ENCODE measurements at places on chromosomes 5 and 9.
A peak's percentile ranks its signal among the peaks of the same experiment; 100 is the strongest.

- no peak for DNase-seq
These were observed 1.7 kb downstream of the PTAR1 start for GRCh38 chr9:69757996-69758675.

GRCh38 chr9:79289856-79290255, 281.9 kb upstream of the TLE4 start:
- DNase-seq = no peak

DNA sequence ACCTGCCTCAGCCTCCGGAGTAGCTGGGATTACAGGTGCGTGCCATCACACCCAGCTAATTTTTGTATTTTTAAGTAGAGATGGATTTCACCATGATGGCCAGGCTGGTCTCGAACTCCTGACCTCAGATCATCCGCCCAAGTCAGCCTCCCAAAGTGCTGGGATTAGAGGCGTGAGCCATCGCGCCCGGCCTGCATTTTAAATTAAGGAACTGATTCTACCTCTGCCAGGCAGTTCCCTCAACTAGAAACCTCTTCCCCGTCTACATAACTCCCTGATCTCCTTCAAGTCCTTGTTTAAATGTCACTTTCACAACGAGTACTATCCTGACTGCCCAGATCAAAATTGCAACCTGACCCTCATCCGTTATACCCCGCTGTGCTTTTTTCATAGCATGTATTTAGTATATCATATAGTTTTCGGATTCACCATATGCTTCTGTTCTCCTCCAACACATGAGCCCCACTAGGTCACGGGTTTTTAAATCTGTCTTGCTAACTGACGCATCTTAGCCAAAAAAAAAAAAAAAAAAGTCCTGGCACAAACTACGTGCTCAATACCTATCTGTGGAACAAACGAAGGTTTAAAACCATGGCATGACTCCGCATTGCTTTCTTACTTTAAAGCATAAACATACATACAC, 858 bp upstream of the SOWAHA start:
- no peak for DNase-seq

- DNase-seq = no peak
These were observed 124.2 kb upstream of the TNPO1 start for GRCh38 chr5:72692231-72692637.

- no peak for DNase-seq
These were observed 4.8 kb upstream of the ALDH1B1 start for GRCh38 chr9:38387751-38388150.

DNA sequence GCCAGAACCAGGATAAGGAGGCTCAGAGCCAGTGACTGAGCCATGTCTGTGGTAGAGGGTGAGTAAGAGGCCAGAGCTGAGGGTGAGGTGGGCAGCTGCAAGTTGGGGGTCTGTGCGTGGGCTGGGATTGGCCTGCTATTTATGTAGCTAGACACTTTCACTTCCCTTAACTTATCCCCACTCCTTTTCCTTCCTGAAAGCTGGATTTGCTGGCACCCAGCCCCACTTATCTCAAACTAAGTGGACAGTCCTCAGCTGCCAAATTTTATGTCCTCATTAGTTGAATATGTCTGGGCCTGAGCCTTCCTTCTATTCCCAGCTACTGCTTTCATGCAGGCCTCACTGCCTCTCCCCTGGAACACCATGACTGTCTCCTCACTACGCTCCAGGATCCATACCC, at the start of gene CCL21:
Gene CCL21, minus strand, starts transcription at position 114 of the 400 bp plus-strand sequence. Its CDS starts 70 bp downstream, at position 44.
- DNase-seq = no peak

DNA sequence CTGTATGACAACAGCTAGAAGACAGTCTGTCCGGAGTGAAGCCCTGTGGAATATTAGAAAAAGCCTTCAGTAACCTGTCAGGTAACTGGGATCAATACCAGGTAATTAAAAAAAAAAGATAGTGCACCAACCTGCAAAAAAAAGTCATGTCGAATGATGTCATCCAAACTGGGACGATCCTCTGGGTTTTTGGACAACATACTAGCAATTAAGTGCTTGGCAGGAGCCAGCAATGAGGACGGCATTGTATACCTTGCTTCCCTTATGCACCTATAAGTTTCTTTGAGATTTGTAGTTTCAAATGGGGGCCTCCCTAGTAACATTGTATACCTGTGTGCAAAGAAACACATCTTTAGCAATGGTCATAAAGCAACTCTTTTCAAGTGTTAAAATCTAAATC, 2.8 kb downstream of the PLK2 start:
- no peak for DNase-seq

- peak; percentile 18 for DNase-seq
These were observed 8.4 kb downstream of the TGFBI start for GRCh38 chr5:136037001-136037705.

DNA sequence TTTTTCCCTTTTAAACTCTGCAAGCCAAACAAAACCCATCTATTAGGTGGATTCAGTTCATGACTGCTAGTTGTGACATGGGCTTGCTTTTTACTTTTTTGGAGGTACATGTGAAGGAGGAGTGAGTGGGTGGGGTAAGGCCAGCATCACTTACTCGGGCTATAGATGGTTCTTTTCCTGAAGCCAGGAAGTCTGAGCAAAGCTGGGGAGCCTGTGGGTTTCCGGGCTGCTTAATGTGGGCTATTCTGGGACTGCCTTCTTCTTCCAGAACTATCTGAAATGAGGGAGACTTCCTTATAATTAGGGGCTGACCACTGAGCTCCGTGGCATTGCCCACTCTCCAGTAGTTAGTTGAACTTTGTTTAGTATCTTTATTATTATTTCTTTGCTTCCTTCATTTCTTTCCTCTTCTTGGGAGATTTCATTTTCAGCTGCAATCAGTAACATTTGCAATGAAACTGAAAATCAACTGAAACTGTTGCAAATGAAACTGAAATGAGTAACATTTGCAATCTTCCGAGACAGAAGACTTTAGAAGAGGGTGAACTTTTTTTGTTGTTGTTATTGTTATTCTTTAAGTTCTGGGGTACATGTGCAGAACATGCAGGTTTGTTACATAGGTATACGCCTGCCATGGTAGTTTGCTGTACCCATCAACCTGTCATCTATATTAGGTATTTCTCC, 204.9 kb downstream of the LRRC70 start:
- no peak for DNase-seq

GRCh38 chr5:96903300-96903699, 27.0 kb downstream of the ERAP2 start:
- no peak for DNase-seq
